ENCODE measurements at places on chromosomes 12 and 14. TPM values are rescaled to one million over a fixed set of nuclear protein-coding genes. Genes with fewer than 3 reads are reported as not detected.

Gene CLEC1A
- not detected for total RNA-seq

Gene NTN4
- not detected for total RNA-seq

Gene LPAR5
- total RNA-seq: 3.5 TPM

DNA sequence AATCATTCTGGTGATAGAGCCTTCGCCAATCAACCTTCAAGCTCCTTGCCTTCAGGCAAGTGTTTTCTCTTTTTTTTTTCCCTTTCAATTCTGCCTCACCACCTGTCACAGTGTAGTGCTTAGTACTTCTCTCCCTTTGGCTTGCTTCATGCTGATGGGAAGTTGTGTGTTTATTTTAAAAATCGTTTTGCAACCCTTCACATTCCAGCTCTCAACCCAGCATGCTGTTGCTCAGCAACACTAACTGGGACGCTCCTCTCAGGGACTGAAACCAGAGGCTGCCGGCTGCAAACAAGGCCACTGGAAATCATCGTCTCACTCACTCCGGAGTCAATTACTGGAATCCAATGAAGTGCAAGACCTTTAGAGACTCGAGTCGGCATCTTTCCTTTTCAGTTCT, 342.7 kb downstream of the PRKD1 start:
- no peak overlapping the region for H3K27ac ChIP-seq
- H3K27me3 ChIP-seq: no peaks in the 10 kb centered on the region
- no peak for DNase-seq
- no peaks in the 10 kb centered on the region for H3K36me3 ChIP-seq

DNA sequence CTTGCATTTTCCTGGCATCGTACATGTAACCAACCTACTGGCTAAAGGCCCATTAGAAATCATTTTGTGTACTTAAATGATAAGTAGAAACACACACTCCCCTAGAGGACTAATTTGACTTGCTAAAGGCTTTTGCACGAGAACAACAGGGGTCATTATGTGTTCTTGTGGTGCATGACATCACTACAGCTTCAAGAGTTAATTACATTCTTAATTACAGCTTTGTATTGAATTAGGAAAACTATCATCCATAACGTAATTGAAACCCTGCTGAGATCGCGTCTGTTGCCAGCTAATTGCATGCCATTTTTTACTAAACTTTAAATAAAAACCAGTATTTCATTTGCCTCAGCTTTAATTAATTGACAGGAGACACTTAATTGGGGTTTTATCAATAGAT, 51.4 kb downstream of the TMEM132C start:
- H3K27ac ChIP-seq: no peak overlapping the region
- no peak overlapping the region for H3K4me3 ChIP-seq
- no peak for DNase-seq

Gene SALL2
- total RNA-seq: 5.5 TPM

Measured in activated CD4-positive, alpha-beta T cell treated with anti-CD3 and anti-CD28 coated beads for 36 hours (primary cell).